ENCODE measurements at places on chromosomes 11 and 22.
A peak's percentile ranks its signal among the peaks of the same experiment; 100 is the strongest.

- peak; percentile 75 for DNase-seq
These were observed 2.1 kb downstream of the LPXN start for GRCh38 chr11:58573451-58574104.

- DNase-seq, result no peak
These were observed 65.1 kb downstream of the PARVG start for GRCh38 chr22:44245867-44246266.

DNA sequence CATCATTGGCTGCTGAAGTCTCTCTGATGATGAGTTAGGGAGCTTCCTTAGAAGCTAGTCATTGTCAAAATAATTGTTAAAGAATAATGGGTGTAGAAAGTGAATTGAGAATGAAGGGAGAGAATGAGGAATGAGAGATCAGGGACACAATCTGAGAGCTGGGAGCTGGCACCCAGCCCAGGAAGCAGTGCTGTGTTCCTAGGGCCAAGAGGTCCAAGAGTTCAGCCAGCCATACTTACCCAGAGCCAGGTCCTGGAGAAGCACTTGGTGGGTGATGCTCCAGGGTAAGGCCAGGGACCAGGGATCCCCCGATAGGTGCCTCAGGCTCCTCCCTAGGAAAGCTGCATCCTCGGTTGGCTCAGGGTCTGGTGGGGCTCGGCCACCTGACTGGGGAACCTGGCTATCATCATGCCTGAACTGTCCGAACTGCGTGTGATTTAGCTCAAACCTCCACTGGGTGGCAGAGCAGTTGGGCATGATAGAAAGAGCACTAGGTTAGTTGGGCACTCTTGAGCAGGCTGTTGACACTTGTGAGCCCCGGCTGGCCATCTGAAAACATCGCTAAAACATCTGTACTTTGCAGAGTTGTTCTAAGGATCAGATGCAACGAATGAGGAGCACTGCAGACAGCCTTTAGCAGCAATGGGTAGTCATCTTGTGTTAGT is 123.9 kb upstream of the NCAM1 start:
- DNase-seq, result no peak

- DNase-seq, result no peak
These were observed 384.8 kb downstream of the TMEM135 start for GRCh38 chr11:87422566-87422965.

DNA sequence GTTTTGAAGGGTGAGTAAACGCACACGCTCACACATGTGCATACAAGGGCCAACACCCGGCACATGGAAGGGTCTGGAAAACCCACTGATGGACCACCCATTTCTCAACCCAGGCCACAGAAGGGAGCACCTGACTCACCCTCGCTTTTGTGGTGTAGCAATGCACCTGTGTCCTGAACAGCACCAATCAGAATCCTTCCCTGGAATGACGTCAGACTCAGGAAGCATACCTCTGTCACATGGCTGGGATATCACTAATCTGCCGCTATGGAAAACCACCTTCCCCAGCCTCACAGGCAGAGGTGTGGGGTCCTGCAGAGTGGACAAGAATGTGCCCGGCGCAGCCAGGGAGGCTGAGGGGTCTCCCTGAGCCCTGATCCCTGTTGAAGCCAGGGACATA is 9.0 kb upstream of the OSM start:
- DNase-seq, result no peak

DNA sequence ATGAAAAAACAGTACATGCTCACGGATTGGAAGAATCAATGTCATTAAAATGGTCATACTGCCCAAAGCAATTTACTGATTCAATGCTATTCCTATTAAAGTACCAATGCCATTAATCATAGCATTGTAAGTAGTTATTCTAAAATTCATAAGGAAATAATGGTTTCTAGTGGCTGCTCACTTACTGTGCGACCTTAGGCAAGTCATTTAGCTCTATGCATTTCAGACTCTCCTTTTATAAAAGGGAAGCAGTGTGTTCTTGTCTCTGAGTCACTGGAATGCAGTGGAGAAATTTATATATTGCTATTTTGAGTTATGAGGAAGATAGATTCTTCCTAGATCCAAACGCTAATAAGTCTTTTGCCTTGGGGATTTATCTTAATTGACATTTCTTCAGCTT is 174.8 kb downstream of the KCNA4 start:
- DNase-seq, result no peak

GRCh38 chr11:19187833-19188258 is 13.9 kb downstream of the CSRP3 start:
- no peak for DNase-seq

GRCh38 chr11:116285026-116285425 is 487.8 kb downstream of the BUD13 start:
- DNase-seq, result no peak

GRCh38 chr11:120013325-120014250 is 124.3 kb downstream of the TRIM29 start:
- no peak for DNase-seq

- DNase-seq, result no peak
These were observed 86.6 kb downstream of the DDX10 start for GRCh38 chr11:108751444-108751843.

DNA sequence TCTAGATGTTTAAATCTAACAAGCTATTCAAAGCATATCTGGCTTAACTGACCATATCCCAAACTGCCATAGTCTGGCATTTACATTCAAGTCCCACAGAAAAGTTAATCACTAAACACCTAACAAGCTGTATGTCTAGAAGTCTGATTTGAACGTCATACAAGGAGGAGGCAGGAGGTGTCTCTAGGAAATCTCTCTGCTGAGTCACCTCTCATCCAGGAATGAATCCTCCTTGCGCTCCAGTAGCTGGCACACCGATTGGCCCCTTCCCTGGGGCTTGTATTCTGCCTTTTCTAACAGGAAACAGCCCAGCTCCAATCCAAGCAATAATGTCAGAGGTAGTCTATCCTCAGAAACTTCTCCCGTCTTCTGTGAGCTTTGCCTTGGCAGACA is 31.8 kb downstream of the FEZ1 start:
- DNase-seq, result no peak

DNA sequence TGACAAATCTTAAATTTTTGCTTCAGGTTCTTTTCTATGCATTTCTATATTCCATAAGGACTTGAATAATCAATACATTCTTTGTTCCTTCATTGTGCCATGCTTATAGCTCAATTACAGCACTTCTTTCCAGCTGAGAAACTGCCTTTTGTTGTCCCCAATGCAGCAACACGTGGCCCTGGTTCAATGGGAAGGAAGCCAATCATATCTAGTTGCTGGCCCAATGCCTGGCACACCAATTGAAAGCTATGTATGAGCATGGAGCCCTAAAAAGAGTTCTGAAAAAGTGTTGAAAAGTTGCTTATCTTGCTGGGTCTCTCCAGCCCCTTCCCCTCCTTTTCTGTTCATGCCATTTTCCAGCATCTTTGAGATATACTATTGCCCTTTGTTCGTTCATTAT is 448.0 kb upstream of the FAT3 start:
- no peak for DNase-seq

- peak; percentile 93 for DNase-seq
These were observed 717 bp downstream of the OSM start for GRCh38 chr22:30265823-30266444.

DNA sequence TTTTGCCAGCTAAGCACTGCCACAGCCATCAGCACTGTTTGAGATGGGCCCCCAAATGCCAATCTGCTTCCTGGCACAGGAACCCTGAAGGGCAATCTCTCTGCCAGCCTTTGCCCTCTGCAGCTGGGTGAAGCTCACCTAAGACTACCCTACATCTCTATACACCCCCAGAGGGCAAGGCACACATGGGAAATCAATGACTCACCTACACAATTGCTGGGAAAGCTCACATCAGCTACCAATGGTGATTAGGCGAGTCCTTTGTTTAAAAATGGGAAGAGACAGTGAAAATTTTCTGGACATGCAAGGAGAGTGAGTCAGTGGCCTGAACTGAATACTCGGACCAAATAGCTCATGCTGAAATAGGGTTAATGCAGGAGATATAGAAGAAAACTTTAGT is 12.6 kb upstream of the PRDM11 start:
- DNase-seq, result no peak

DNA sequence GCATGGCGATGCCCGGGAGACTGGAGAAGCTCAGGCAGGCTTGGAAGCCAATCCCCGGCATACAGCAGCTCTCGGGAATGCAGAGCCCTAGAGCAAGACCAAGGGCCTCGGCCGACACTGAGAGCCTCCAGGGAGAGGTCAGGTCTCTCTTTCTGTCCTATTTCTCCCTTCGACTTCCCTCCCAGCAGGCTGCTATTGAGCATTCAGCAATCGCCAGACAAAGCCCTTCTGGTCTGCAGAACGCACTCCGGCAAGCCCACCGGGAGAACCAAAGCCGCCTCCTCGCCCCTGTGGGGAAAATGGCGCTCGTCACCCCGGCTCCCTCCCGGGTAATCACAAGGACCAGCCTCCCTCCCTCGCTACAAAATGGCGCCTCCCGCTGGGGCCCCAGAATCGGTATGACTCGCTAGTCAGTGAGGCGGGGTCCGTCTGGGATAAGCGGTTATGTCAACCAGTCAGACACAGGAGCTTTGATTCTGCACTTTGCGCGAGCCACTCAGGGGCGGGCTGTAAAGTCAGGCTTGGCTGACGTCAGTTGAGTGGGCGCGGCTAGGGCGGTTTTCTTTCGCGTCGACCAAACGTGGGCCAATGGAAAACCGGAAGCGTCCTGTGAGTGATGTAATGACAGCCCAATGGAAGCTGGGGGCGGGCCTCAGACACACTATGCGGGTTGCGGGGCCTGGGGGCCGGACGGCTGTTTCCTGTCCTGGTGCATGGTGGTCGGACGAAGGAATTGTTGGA is at the start of gene ZNF143:
Gene ZNF143, plus strand, starts transcription at position 691 of the 741 bp plus-strand sequence. CDS start 10,297 bp downstream, outside the sequence.
- peak; percentile 100 for DNase-seq

DNA sequence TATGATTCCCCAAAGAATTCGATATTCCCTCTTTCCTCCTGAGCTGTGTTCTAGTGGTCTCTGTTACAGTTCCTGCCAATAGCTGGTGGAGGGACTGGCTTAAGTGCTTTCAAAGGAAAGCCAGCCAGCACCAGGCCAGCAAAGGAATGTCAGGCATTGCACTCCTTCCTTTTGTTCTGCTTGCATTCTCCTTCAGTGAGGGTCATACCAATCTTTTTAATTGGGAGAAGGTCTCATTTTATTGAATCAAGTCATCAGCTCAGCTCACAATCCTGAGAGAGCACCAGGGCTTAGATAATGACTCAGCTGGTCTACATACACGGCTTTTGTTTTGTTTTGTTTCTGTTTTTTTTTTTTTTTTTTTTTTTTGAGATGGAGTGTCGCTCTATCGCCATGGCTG is 222.9 kb downstream of the NAV2 start:
- no peak for DNase-seq

DNA sequence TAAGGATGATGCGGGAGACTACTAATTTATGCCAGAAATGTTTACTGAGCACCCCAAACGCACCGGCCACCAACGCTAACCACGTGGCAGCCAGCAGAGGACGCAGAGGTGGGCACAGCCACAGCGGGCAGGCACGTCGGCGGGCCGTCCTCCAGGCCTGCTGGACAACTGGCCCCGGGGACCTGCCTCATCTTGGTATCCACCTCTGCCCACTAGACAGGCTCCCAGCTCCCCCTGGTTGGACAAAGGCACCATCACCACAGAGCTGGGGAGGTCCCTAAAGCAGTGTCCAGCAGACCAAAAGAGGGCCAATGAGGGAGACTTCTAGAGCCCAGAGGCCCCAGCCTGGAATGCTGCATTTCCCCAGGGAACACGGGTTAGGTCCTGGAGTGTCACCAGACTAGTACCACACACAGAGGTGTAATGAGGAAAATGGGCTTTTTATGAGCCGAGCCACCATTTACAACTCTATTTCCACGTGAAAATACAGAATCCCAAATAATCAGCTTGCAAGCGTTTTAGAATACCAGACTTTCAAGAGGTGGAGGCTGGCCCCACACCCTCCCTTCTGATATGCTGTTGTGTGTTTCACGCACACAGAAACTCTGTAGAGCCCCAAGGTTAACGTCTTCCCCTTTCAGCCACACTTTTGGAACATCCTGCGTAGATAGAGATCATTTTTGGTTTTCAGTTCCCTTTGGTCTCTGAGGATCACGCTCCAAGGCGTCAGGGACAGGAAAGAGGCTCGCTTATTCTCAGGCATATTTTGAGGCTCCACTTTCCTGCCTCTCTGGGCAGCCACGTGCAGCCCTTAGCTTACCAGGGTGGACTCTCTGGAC is 23.7 kb upstream of the BID start:
- DNase-seq, result no peak
